SK-N-SH (cell line): ENCODE measurements at places on chromosomes 2 and 18.
A peak's percentile ranks its signal among the peaks of the same experiment; 100 is the strongest.

DNA sequence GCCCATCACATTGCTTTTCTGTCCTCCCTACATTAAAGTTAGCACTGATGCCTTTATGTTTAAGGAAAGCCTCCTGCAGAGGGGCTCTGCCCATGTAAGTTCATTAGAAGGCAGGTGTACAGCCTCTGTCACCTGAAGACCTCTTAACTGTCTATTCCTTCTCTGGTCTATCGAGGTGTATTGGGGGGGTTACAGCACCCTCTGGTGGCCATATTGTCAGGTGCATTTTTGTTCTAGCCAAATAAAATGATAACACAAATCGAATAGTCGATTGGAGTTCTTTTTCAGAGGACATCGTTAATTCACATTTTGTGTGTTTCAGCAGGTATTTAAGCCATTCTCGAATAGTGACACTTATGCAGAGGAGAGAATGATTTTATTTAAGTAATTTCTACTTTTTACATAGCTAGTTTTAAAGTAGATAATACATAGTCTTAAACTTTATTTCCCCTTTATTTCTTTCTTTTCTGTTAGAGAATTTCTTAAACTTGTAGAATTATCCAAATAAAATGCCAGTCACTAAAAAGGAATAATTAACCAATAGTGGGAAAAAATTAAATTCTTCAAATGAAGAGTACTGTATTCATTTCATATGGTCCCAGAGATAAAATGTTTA, 136.8 kb downstream of the NEDD4L start:
- DNase-seq: peak; percentile 65

DNA sequence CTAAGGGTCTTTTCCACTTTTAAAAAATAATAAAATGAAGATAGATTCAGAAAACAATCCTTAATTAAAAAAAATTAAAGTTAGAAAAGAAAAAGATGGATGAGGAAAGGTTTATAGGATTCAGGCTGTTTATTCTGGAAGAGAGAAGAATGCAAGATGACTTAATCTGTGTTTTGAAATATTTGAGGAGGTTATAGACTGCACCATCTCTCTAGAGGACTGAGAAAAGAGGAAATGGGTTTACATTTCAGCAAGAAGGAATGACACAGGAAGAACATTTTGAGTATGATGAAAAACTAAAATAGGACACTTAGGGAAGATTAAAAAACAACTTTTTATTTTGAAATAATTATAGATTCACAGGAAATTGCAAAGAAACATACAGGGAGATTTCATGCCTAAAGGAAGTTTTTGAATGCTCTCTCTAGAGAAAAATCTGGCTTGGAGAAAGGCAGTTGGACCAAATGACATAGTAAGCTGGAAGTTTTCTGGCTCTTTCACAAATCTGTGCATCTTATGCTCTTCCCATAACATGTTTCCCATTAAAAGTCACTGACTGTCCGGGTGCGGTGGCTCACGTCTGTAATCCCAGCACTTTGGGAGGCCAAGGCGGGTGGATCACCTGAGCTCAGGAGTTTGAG, 75.0 kb downstream of the CERS6 start:
- DNase-seq: no peak

GRCh38 chr2:172100080-172100934, 2.4 kb downstream of the DLX2 start:
- peak; percentile 59 for DNase-seq

GRCh38 chr2:121547646-121548045, 17.0 kb downstream of the RNU4ATAC start:
- DNase-seq: no peak

DNA sequence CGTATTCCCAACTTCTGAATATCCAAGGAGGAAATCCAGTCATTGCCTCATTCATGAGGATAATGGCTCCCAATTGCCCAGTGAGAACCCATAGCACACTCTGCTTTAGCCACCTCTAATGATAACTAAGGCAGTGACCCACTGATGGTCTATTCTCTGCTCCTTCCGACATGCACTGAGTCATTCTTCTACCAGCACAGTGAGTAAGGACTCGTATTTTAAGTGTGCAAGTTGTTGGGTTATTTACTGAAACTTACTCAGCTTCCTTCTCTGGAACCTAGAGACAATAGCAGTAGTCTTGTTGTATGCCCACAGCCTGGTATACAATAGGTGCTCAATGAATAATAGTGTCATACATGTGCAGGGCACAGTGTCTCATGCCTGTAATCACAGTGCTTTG, 81.1 kb upstream of the ZNF397 start:
- DNase-seq: no peak

GRCh38 chr2:120103723-120104467, 91.0 kb downstream of the EPB41L5 start:
- no peak for DNase-seq

DNA sequence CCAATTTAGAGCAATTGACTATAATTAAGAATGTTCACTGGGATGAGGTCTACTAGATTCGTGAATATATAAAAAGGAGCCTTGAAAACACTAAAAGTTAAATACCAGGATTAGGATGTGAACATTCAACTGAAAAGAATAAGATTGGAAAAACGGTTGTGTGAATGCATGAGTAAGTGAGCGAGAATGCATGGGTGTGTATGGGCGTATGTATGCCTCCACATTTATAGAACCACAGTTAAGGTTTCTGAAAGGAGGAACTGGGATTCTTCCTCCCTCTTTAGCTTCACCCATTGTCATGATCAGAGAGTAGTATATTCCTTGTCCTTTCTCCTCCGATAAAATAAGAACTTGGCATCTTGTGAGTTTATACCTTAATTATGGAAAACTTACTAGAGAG, 151.1 kb upstream of the UBE2E3 start:
- no peak for DNase-seq

DNA sequence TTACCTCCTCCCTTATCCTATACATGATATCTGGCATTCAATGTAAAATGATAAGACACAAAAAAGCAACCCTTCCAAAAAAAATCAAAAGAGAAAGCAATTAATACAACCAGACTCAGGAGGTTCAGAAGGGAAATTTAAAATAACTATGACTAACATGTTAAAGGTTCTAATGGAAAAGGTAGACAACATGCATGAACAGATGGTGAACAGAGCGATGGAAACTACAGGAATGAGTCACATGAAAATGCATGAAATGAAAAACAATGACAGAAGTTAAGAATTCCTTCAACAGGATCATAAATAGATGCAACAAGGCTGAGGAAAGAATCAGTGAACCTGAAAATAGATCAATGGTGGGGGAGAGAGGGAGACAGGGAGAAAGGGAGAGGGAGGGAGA, 26.1 kb upstream of the ERCC3 start:
- DNase-seq: no peak

GRCh38 chr2:209468846-209469245, 45.0 kb downstream of the MAP2 start:
- DNase-seq: no peak

DNA sequence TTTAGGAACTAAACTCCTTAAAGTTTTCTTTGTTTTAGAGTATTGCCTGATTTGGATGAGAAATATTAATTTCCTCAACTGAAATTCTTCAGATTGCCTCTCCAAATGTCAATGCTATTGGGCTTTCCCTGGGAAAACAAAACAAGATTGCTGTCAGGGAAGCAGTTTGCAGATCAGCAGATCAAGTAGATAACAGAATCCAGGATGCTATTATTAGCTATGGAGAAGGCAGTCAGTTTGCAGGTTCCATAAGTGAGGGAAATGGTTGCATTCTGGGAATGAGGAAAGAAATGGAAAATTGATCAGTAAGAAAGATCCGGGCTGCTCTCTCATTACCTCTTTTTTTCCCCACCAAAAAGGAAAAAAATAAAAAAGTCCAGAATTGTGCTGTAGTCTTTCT, 11.0 kb downstream of the LINC00305 start:
- DNase-seq: no peak

- DNase-seq: no peak
Observed at GRCh38 chr2:240594511-240595380, 8.2 kb downstream of the CAPN10 start.

DNA sequence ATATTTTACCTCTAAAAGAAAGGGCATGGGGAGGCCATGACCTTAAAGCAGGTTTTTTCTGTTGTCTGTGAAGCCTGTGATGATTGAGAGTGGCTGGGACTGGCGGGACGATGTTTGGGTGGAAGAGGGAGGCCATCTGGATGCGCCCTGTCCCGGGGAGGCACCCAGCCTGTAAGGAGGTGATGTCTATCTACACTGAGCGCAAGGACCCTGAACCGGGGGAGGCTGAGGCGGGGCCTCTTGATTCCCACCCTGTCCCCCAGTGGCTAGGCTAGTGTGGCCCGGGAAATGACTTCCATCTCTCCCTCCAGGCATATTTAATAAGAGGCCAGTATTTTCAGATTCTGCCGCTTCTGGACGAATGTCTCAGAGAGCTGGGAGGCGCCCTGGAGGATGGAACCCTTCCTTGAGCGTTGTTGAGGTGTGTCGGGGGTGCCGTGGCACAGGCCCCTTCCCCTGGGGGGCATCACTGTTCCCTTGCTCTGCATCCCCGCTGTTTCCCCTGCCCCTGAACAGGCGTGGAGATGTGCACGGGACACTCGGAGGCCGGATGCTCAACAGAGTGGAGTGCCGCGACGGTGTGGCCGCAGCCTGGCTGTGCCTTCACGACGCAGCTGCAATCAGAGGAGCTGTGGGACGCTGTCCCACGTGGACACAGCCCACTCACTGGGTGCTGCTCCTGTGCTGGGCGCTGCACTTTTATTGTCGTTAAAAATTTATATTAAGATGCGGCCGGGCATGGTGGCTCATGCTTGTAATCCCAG, 185.4 kb downstream of the LDLRAD4 start:
- DNase-seq: no peak

- DNase-seq: no peak
Observed at GRCh38 chr2:61042807-61043206, 22.9 kb upstream of the SANBR start.

GRCh38 chr18:42310956-42311355, 355.9 kb downstream of the PIK3C3 start:
- no peak for DNase-seq

DNA sequence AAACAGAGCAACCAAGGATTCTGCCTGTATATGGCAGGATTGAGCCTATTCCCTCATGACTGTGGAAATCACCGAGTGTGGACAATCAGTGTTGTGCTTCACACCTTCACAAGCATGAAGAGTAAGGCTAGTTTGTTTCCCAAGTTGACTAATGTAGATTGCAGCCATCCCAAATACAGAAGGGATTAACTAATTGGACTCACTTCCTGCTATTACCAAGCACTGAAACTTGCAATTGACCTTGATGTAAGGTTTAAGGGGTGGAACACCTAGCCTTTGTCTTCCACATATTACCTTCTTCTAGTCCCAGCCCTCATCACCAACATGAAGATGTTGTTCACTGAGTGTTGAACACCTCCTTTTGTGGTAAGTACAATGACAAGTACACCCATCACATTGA, 120.9 kb upstream of the RND3 start:
- DNase-seq: no peak

DNA sequence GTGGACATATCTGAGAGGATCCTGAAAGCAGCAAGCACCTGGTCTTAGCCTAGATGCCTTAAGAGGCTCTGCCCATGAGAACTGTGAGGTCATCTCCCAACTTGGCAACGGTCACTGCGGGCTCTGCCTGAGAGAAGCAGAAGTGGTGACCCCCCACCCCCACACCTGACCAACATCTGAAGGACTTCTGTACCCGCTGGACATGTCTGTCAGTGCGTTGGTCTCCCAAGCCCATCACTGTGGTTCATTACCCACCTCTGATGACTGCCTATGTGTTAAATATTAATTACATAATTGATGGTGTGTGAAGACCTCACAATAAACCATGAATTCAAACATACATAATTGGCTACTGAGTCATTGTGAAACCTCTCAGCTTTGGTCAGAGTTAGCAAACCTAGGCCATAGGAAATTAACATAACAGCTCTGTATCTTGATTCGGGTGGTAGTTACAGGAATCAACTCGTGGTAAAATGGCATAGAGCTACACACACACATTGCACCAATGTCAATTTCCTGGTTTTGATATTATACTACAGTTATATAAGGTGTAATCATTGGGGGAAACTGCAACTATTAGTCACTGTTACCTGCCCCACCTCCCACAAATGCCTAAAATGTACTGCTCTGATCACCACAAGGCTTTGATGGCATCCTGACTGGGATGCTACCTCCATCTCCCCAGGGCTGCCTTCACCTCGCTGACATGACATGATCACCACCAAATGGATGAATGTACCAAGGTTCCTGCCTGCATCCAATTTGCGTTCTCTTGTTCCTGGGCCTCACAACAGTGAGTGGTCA, 4.3 kb upstream of the GALNT1 start:
- DNase-seq: no peak

DNA sequence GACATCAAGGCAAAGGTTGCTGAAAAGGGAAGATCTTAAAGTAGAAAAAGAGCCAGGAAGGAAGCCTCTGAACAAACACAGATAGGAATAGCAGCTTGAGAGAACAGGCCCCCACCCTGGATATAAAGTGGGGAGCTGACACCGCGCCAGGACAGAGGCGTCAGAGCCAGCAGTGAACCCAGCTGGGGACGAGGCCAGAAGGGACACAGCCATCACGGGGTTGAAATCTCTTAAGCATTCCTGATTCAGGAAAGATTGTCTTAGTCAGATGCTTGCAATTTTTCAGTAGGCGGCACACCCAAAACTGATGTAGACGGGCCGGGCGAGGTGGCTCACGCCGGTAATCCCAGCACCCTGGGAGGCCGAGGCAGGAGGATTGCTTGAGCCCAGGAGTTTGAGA, 93.8 kb upstream of the PHLPP1 start:
- DNase-seq: no peak

- no peak for DNase-seq
Observed at GRCh38 chr2:11013196-11013595, 101.5 kb downstream of the KCNF1 start.

GRCh38 chr2:219059725-219060682, 717 bp downstream of the IHH start:
- peak; percentile 74 for DNase-seq

DNA sequence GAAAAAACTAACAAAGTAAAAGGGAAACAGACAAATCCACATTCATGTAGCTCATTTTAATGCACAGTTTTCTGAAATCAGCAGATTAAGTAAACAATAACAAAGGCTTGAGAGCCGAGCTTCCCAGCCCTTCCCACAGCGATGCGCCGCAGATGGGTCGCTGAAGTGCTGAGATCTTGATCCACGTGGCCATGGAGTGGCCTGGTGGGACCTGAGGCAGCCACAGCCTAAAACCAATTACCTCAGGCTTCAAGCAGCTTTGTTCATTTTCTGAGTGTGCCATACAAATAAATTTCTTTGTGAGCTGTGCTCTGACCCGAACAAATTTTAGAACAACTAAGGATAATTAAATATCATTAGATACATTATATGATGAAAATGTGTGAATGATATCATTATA, 25.6 kb upstream of the CYRIA start:
- DNase-seq: no peak

DNA sequence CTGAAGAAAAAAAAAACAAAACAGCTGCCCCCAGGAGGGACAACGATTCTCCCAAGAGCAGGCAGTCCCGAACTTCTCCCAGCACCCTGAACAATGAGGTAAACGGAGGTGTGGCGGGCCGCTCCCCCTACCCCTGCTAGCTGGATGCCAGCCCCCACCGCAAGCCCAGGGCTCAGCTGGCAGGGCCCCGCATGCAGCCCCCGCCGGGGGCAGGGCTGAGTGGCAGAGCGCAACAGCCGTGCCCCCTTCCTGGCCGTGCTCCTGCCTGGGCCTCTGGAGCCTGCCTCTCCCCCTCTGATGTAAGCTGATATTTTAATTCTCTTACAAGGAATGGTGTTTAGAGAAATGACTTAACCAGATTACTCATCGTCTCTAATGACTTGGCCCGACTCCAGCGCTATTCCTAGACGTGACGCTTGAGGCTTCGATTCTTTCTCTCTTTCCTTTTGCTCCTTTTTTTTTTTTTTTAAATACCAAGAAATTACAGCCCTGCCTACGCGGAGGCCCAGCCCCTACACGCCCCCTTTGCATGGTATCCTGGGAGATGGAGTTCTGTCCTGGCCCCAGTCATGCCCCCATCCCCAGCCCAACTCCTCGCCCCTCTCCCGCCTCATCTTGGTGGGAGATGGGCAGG, 4.6 kb upstream of the ARID5A start:
- peak; percentile 86 for DNase-seq
